ENCODE measurements at places on chromosomes 1 and 21.

- no peak for DNase-seq
These were observed 430.1 kb upstream of the PTBP2 start for GRCh38 chr1:96291468-96291867.

DNA sequence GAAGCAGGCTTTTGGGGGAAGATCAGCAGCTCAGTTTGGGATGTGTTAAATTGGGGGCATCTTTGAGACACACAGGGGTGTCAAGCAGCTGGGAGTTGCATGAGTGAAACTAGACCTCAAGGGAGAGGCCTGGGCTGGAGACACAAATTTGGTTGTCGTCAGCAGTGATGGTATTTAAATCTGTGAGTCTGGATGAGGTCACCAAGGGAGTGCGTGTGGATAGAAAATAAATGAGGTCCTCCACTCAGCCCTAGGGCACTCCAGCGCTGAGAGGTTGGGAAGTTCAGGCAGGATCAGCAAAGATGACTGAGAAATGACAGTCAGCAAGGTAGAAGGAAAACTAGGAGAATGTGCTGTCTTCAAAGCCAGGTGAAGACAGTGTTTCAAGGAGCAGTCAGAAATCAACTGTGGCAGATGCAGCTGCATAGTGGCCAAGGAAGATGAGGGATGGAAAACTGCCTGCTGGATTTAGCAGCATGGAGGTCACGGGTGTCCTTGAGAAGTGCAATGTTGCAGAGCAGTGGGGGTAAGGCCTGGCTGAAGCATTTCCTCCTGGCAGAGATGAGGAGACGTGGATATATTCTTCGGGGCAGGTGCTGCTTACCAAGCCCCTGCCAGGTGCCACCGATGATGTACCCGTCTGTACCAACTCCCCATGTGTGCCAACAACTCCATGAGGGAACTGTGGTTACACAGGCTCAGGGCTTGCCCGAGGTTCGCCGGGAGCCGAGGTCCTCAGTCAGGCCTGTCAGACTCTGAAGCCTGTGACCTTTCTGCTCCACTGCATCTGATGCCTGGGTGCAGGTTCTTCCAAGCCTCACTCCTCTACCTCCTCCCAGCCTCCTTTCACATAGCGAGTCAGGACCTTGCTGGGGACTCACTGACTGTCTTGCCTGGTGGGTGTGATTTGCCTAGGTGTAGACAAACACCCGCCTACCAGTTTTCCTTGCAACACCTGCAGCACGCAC, 11.3 kb downstream of the MAP7D1 start:
- DNase-seq, result no peak

DNA sequence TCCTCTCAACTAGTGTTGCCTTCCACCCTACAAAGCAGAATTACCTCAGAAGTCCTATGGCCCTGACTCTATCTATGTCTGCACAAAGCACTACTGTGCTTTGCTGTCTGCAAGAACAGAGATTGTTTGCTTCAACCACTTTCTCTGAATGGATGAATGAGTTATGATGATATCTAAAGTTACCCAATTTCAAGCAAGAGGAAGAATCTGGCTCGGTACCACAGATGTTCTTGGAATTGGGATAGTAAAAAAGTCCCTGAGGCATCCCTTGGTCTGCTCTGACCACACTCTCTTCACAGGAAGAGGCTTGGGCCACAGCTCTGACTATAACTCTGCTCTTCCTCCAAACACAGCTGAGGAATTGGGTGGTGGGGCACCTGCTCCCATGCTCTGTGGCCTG, 31.2 kb downstream of the MTARC1 start:
- DNase-seq, result no peak

GRCh38 chr1:191145834-191146233, 668.2 kb upstream of the BRINP3 start:
- DNase-seq, result no peak

DNA sequence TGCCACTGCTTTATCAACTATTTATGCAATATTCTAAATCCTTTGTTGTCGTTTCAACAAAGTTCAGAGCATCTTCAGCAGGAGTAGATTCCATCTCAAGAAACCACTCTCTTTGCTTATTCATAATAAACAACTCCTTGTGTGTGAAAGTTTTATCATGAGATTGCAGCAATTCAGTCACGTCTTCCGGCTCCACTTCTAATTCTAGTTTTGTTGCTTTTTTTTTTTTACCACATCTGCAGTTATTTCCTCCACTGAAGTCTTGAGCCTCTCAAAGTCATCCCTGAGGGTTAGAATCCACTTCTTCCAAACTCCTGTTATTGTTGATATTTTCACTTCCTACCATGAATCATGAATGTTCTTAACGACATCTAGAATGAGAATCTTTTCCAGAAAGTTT, 14.8 kb upstream of the ETS2 start:
- DNase-seq, result no peak

DNA sequence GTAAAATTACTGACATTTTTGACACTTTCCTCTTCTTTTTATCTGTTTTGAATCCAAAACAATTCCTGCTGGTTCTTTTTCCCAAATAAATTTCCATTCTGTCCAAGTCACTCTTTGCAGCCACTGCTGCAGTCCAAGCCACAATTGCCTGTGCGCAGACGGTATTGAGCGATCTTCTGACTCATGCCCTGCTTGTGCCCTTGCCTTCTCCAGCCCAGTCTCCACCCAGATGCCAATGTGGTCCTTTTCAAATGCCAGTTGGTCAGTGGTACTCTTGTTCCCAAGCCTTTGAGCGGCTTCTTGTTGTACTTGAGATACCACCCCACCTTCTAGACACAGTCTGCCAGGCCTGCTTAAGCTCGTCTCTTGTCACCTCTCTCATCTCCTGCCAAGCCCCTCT, 78.9 kb downstream of the CAMTA1 start:
- no peak for DNase-seq

DNA sequence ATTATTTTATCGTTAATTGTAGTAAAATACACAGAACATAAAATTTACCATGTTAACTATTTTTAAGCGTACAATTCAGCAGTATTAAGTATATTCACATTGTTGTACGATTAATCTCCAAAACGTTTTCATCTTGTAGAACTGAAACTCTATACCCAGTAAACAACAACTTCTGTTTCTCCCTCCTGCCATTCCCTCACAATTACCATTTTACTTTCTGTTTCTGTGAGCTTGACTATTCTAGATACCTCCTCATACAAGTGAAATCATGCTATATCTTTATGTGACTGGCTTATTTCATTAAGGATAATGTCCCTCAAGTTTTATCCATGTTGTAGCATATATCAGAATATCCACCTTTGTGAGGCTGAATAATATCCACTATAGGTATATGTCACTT, 156.8 kb downstream of the ST6GALNAC3 start:
- DNase-seq, result no peak

- no peak for DNase-seq
These were observed 18.1 kb upstream of the SLC44A3 start for GRCh38 chr1:94801919-94802546.

DNA sequence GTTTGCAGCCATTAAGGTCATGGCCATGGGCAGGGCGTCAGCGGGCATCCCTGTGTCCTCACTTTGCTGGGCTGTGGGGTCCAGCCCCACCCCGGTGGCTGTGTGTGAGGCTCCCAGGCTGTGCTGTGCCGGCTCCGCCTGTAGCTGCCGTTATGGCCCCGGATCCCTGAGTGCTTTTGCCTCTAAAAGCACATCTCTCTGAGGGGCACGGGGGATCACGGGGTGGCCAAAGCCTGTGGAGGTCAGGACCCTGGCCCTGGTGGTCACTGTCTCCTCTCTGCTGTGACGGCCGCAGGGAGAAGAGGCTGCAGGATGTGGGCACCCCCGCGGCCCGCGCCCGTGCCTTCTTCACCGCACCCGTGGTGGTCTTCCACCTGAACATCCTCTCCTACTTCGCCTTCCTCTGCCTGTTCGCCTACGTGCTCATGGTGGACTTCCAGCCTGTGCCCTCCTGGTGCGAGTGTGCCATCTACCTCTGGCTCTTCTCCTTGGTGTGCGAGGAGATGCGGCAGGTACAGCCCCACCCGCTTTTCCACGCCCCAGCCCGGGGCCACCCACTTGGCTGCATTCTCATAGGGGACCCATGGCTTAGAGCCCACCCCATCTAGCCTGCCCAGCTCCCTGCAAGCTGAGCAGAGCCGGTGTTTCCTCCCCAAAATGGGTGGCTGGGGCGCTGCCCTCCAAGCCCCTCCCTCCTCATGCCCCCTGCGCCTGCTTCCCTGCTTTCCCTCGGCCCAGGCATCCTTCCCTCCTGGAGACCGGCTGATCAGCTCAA, 48.2 kb downstream of the TRPM2 start:
- DNase-seq, result no peak

DNA sequence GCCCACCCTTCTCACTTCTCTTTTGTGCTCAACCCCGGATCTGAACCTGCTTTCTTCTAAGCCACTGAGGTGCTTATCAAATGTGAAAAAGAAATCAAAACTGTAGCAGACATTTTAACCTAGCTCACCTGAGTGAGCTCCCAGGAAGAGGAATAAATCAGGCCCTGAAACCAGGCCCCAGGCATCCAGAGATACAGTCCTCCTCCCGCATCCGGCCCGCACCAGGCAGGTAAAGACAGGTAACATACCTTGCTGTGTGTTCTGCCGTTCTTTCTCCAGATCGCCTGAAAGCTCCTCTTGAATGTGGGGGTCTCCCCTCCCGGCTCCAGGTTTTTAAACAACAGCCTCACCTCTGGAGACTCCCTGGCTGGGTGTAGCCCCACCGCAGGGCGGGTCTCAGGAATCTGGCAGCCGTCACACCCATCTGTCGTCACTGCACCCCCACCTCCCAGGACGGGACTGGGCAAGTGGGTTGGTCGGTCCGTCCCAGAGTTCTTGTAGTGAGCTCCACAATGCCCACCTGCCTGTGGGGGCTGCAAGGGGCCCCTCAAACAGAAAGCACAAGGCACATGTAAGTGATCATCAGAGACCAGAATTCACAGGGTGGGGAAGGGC, at the start of gene LAMB3:
TSS of gene LAMB3 (minus strand) at position 305 of the 615 bp plus-strand sequence. CDS start 1,481 bp downstream, outside the sequence.
- no peak for DNase-seq

DNA sequence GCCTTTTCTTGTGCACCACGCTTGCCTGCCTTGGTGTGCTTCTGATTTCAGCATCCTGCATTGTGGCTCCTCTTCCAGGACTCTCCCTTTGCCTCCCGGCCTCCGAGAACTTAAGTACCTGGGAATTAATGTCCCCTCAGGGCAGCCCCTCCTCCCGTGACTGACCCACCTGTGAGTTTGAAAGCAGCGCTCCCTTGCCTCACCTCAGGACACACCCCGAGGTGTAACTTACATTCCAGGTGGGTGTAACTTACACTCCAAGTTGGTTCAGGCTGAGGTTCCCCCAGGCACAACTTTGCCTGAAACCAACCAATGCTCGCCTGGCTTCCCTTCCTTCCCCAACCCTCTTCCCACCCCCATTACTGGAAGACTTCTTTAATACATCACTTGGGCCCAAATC, 161.4 kb downstream of the KAZN start:
- no peak for DNase-seq

GRCh38 chr1:186708694-186709097, 28.5 kb upstream of the PTGS2 start:
- no peak for DNase-seq

- DNase-seq, result no peak
These were observed 10.5 kb upstream of the IRF2BP2 start for GRCh38 chr1:234620272-234621126.

GRCh38 chr1:22878626-22879025, 94.0 kb downstream of the LACTBL1 start:
- no peak for DNase-seq

- no peak for DNase-seq
These were observed 531.9 kb downstream of the PTPRC start for GRCh38 chr1:199170711-199171110.

GRCh38 chr1:30294508-30294907, 428.9 kb downstream of the MATN1 start:
- DNase-seq, result no peak

GRCh38 chr1:58932859-58933598, 149.2 kb upstream of the JUN start:
- DNase-seq, result no peak

DNA sequence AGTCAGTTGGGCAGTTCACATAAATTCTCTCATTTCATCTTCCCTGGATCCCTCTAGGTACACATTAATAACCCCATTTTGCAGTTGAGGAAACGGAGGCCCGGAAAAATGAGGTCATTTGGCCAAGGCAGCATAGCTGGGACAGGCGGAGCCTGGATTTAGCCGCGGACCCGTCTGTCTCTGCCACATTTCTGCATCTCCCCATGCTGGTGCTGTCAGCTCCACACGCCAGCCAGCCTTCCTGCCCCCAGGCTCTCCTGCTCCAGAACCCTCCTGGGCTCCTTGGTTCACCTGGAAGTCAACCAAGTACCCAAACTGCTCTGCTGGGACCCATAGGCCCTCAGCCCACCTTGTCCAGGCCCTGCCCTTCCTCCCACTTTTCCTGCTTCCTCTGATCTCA, 7.6 kb downstream of the FOXO6 start:
- DNase-seq, result no peak

- DNase-seq, result no peak
These were observed 38.9 kb downstream of the WARS2 start for GRCh38 chr1:119101563-119101962.

- no peak for DNase-seq
These were observed 1042.6 kb downstream of the PLA2G4A start for GRCh38 chr1:187871177-187871845.

DNA sequence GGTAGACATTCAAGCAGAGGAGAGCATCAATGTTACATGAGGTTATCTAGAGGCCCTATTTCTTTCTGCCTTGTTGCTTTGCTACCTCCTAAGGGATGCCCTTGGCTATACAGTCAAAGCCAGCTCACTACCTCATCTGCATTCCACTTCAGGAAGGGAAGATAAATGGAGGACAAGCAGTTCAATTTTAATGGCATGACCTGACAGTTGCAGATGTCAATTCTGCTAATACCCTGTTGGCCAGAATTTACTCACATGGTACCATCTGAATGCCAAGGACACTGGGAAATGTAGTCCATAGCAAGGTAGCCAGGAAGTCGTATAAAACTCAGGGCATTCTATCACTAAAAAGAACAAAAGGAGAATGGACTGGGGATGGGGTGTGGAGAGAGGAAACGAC, 31.5 kb downstream of the PALMD start:
- DNase-seq, result no peak

GRCh38 chr1:165858967-165859845, 31.8 kb downstream of the UCK2 start:
- DNase-seq, result no peak

DNA sequence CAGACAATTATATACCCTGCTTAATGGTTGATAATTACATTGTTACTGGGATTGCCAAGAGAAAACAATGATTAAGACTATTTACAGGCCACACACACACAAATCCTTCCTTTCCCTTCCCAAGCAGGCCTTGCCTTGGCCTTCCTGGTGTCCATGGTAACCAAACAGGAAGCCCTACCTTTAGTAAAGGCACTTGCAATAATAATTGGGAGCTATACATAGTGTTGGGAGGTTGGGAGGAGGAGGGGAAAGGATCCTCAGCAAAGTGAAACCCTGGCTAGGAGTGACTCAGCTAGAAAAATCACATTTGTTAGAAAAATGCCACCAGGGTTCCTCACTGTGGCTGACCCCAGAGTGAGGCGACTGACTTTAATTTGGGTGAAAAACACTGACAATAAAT, 122.3 kb upstream of the ADAR start:
- no peak for DNase-seq

GRCh38 chr1:38858833-38859560, 575 bp downstream of the RRAGC start:
- no peak for DNase-seq

- no peak for DNase-seq
These were observed 8.3 kb downstream of the MCOLN2 start for GRCh38 chr1:84988588-84988987.

- no peak for DNase-seq
These were observed 38.9 kb upstream of the TARDBP start for GRCh38 chr1:10973552-10973951.
